ENCODE measurements at places on chromosomes 12 and 14.
A peak's percentile ranks its signal among the peaks of the same experiment; 100 is the strongest.

DNA sequence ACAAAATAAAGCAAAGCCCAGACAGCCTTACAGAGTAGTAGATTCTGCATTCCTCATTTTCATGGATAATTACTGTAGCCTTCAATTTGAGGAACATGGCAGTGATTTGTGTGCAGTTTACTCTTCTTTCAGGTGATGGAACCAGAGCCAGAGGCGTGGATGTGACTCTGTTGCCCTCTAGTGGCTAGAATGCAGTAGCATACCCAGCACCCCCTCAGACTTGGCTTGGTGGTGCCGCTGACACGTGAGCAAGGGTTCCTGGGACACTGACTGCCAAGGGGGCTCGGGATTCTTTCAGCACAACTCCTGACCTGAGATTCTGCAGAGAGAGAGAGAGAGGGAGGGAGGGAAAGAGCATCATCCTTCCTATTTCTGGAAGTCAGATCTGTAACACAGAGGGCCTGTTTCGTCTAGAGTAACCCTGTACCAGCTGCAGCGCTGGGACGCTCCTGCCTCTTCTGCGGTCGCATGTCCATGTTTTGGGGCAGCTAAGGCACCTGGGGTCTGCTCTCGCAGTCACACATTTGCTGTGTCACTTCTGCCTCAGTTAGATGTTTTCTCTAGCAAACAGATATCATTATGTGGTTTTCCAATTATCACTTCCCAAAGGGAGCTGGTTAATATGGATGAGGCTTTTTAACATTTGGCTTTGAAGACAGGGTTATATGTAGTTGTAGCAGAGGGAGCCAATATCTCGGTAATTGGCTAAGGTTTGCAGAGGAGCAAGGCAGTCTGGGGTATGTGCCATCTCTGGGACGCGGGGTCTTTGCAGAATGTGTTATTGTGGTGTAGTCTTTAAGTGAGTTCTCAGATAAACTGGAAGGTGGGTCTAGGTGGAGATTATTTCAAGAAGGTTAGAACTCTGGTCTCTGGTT is 428.1 kb downstream of the NRXN3 start:
- peak; percentile 63 for DNase-seq

GRCh38 chr12:130625201-130625600 is 90.9 kb downstream of the RIMBP2 start:
- DNase-seq = no peak

DNA sequence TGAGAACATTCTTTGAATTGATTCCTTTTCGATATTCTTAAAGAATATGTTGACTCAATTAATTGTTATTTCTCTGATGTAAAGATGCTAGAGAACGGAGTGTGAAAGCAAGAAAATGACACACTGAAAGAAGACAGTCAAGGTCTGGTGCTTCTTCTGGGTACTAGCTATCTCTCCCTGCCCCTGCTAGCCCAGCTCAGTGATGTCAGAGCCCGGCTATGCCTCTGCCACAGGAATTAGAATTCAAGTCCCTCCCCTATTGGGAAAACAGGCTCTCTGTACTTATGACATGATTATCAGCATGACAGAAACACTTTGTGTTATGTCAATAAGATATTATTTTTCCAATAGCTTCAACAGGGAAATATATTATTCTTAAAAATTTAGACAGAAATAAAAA is 252.4 kb downstream of the KCNC2 start:
- DNase-seq = no peak

GRCh38 chr14:50062438-50063085 is 53.8 kb downstream of the VCPKMT start:
- DNase-seq = peak; percentile 86

DNA sequence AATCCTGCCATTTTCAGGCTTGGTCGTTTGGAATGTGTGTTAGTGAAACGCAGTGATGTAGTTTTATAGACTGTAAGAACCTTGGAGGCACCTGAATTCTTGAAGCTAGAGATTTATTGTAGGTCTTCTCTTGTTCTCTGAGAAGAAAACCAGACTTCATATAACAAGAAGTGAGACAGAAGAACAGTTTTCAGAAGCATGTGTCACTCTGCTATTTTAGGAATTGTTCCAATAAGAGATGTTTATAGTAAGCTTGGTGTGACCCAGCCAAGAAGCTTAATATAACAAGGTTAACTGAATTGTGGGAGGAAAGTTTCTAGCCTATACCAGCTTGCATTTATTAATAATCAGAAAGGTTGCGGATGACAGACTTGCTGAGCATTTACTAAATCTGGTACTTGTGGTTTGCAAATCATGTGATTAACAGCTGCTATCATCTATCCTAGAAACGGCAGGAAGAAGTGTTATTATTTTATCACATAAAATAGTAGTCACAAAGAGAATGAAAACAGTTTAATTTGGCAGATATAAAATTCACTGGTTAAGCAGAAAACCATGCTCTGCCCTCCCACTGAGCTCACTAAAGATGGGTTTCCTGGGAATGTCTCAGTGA is 49.2 kb upstream of the BCAT1 start:
- DNase-seq = no peak

- no peak for DNase-seq
These were observed 15.8 kb downstream of the SLC8B1 start for GRCh38 chr12:113318900-113319628.

DNA sequence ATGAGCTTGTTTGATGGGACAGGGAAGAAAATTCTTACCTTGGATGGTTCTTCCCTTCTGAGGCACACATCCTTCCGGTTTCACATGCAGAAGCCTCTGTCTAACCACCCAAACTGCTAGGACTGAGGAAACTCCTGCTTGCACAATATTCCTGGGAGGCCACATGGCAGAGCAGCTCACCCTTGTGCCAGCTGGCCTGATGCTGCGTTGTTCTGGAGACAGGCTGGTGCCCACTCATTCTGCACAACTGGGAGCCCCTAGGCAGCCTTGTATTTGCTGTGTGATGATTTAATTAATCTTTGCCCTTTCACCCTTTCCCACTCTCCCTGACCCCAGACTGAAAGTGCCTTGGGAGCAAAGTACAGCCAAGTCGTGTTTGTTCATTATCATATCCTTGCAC is 130.8 kb downstream of the RTN1 start:
- DNase-seq = no peak

DNA sequence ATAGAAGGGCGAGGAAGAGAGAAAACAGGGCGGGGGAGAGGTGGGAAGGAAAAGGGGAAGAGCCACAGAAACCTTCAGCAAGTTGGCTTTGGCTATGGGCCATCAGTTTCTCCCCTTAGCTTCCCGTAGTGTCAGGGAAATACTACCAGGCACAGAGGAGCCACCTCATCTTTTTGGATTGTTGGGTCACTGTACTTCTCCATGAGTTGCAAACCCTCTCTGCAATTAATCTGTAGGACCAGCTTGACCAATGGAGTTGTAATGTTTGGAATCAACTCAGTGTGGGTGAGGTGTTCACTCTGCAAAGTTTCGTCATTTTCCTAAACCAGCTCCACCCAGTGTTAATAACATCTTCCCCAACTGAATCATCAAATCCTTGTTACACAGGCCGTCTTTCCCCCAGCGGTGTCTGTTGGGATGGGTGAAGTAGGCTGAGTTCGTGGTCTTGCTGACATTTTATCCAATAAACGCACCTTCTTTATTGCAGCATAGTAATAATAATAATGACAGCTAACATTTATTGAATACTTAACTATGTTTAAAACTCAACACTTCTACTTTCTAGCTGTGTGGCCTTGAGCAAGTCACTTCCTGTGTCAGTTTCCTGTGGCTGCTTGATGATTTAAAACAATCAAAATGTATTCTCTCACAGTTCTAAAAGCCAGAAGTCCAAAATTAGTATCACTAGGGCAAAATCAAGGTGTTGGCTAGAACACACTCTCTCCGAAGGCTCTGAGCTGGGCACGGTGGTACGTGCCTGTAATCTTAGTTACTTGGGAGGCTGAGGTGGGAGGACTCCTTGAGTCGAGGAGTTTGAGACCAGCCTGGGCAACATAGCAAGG is 8.1 kb upstream of the GLTP start:
- peak; percentile 64 for DNase-seq
